A172 (cell line): ENCODE measurements at places on chromosomes 5 and 9.

GRCh38 chr5:105945203-105945972, 1725.3 kb downstream of the EFNA5 start:
- DNase-seq, result no peak

DNA sequence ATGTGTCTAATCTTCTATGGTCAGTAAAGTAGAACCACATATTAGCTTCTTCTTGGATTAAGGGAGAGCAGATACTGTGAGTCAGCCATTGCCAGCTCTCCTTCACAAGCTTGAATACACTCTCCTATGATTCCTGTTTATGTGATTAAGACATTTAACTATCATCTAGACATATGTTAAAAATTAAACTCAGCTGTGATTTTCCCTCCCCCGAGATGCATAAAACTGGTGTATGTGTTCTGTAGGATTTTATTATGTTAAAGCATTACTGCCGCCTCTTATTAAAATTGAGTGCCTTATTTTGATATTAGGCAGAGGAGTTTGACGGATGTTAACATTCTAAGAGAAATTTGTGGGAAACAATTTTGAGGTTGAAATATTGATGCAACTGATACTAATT, 114.6 kb downstream of the ACTBL2 start:
- peak; percentile 6 for DNase-seq

GRCh38 chr9:16031971-16032370, 479.1 kb downstream of the CCDC171 start:
- DNase-seq, result peak; percentile 92

GRCh38 chr5:15008476-15008875, 136.9 kb upstream of the ANKH start:
- DNase-seq, result peak; percentile 93

- DNase-seq, result no peak
Measured at GRCh38 chr9:5825895-5826622, 6.9 kb downstream of the ERMP1 start.

DNA sequence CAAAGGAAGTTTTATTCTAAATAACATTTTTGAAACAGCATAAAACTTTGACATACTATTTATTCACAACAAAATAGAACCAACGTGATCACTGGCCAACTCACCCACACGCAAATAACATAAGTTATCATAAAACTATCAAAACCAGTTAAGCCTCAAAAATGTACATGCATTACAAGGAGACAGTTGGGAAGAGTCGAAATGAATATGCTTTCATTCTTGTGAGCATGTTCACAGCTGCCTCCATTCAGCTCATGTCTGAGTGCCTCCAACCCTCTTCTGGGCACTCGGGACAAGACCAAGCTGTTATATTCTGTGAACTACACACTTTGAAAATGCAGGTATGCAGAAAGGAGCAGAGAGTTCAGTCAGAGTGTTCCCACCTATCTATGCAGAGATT, 284.9 kb downstream of the BNC2 start:
- no peak for DNase-seq

DNA sequence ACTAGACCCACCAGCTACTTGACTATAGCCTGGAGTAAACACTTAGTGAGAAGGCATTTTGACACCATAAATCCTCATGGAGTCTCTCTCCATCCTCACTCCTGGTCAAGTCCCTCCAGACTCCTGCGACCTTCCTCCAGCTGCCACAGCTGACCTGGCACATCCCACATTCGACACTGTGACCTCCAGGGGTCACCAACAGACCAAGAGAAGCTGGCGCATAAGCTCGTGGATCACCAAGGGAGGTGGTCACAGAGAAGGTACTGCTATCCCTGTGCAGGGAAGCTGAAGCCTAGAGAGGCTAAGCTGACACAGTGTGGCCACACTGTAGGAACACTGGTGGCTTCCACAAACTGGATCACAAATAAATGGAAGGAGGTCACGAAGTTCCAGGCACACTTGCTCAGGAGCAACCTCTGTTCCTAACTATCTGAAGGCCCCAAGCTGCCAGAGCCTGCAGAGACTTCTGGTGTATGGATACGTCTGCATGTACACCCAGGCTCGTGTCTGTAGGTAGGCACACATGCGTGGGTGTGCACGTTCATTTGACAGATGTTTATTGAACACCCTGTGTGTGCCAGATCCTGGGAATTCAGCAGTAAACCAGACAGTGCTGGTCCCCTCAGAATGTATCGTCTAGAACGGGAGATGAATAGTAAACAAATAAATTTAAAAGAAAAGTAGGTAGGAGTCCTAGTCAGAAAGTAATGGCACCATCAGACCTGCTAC, 104.4 kb downstream of the C5orf15 start:
- DNase-seq, result no peak

DNA sequence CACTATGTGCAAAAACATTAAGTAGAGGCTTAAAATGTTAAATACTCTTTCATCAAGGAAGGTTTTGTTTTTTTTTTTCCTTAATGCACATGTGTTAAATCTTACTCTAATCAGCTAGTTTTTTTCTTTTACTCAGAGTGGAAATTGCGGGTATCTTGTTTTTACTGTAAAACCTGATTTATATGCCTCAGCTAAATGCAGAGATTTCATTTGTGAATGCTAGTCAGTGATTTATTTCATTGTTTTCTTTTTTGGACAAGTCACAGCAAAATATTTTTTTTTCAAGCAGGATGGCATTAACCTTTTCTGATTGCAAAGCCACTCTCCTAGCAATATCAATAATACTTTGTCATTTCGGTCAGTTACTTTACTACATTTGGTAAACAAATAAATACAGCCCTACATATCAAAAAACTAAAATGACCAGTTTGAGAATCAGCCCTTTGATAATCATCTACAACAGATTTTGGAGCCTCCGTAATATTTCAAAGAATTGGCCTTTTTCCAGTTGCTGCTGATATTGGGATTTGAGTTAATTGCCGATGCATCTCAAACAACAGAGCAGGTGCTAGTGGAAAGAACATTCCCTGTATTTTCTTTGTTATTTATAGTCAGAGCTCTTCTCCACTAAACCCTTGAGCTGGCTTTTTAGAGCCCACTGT, 579.2 kb upstream of the ZNF608 start:
- DNase-seq, result no peak

DNA sequence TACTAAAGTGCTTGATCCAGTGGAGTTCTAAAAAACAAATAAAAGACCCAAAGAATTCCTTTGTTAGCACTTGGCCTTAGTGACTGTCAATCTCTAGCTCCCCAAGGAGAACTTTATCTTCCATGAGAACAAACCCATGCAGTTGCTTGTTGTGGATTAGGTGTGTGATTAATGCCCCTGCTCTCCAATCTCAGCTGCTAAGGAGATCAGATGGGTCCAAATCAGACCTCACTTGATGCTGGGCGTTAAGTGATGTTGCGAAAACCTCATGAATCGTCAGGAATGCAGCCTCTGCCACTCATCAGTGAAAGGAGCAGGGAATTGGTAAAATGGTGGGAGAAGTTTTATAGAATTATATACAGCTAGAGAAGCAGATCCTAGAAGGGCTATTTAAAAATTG, 133.7 kb downstream of the DMAC1 start:
- DNase-seq, result no peak

- peak; percentile 43 for DNase-seq
Measured at GRCh38 chr5:958701-959571, 49.7 kb upstream of the NKD2 start.

GRCh38 chr5:133610489-133611356, 1.6 kb downstream of the FSTL4 start:
- DNase-seq, result peak; percentile 41

GRCh38 chr9:38662763-38663593, 42.6 kb upstream of the ANKRD18A start:
- DNase-seq, result no peak

DNA sequence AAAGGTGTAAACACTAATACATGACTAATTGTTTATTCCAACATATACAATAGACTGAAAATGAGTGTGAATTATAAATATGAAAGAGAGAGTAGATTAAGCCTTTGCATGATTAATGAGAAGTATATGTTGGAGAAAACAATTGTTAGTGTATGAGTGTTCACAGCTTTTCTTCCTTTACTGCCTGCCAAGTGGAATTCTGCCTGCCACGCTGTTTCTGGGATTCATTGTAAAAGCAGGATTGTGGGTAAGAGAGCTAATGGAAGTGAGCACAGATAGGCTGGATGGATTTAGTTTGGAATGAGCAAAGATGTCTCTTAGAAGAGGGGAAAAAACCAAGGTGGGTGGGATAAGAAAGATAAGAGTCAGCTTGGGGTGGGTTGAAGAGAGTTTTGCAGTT, 129.6 kb upstream of the NMUR2 start:
- DNase-seq, result no peak

GRCh38 chr9:89008055-89008743, 16.9 kb downstream of the S1PR3 start:
- no peak for DNase-seq

- no peak for DNase-seq
Measured at GRCh38 chr5:120512068-120512467, 48.0 kb downstream of the PRR16 start.

GRCh38 chr5:124000538-124000937, 488.6 kb downstream of the CSNK1G3 start:
- DNase-seq, result no peak
